Large intestine (tissue), 12 donors: ENCODE measurements at places on chromosomes 7 and 10.
A peak's percentile ranks its signal among the peaks of the same experiment; 100 is the strongest.

DNA sequence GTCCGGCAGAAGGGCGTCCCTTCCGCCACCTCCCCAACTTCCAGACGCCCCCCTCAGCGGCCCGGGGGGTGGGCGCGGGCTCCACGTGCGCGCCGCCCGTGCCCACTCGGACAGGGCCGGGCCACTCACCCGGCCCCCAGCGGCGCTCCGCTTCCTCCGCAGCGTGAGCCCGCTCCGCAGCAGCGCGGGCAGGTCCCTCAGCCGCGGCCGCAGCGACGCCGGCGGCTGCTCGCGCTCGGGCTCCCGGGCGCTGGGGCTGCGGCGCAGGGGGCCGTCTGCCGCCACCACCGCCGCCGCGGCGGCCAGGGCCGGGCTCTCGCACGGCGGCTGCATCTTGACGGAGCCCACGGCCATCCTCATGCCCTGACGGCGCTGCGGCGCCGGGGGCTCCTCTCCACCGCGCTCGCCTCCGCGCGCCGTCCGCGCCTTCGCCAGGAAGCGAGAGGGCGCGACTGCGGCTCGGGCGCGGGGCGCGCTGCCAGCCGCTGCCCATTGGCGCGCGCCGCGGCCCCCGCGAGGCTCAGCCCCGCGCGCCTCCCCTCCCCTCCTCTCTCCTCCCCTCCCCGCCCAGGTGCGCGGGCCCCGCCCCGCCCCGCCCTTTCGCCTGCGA lies at the start of gene RAPGEF5:
RAPGEF5 (minus strand) TSS at position 454 of the 610 bp plus-strand sequence; CDS start at position 360, 94 bp downstream.
- peak; percentile 45 for DNase-seq

- DNase-seq, result no peak
Measured at GRCh38 chr10:52621635-52622079, 150.9 kb downstream of the MBL2 start.

GRCh38 chr10:107340326-107340725 lies 175.8 kb upstream of the SORCS1 start:
- no peak for DNase-seq

GRCh38 chr10:87093632-87094372 lies 841 bp downstream of the GLUD1 start:
- peak; percentile 72 for DNase-seq

DNA sequence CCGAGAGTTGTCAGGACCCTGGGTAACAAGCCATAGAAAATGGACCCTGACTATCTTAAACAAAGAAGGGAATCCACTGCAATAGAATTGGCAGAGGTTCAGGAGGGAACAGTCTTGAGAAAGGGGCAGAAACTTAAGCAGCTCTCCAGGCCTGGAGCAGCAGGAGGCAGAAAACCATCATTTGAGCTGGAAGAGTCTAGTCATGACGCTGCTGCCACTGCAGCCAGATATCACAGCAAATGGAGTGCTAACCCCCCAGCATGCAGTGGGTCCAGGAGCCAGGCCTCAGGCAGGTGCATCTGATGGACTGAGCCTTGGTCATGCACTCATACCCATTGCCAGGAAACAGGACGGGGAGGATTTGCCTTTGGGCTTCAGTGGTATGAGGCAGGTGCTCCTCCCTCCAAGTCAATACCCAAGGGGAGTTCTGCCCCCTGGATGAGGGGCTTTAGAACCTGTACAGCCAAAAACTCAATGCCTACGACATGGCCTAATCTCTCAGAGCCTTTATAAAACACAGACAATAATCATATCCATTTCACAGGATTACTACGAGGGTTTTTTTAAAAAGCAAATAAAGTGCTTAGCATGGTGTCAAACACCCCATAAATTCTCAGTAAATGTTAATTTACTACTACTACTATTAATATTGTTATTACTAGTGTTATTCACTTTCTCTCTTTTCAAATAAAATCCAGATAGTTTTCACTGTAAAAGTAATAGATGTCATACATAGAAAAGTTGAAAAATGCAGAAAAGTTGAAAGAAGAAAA lies 30.7 kb downstream of the DUSP5 start:
- no peak for DNase-seq

GRCh38 chr7:33432821-33433220 lies 303.5 kb downstream of the BBS9 start:
- DNase-seq, result no peak

GRCh38 chr7:91892099-91892705 lies 11.7 kb upstream of the MTERF1 start:
- DNase-seq, result no peak

GRCh38 chr7:16233517-16233916 lies 187.8 kb downstream of the CRPPA start:
- DNase-seq, result no peak

- DNase-seq, result no peak
Measured at GRCh38 chr10:100303724-100304319, 17.3 kb upstream of the BLOC1S2 start.

DNA sequence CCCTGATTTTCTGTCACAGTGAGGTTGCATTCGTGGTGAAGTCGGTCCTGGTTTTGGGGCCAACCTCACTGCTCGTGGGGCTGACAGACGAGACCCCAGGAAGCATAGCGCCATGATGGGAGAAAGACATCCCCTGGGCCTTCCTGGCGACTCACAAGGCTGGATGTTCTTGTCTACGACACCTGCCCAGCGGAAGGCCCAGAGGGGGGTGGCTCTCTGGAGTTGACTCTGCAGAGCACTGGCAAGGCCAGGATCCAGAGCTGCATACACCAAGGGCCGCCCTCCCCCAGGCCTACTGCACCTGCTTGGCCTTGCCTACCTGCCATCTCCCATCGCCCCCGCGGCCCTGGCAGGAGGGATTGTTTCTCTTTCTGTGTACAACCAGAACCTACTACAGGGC lies 608.9 kb downstream of the PTPRN2 start:
- no peak for DNase-seq

GRCh38 chr10:126846469-126846868 lies 58.8 kb upstream of the DOCK1 start:
- no peak for DNase-seq

DNA sequence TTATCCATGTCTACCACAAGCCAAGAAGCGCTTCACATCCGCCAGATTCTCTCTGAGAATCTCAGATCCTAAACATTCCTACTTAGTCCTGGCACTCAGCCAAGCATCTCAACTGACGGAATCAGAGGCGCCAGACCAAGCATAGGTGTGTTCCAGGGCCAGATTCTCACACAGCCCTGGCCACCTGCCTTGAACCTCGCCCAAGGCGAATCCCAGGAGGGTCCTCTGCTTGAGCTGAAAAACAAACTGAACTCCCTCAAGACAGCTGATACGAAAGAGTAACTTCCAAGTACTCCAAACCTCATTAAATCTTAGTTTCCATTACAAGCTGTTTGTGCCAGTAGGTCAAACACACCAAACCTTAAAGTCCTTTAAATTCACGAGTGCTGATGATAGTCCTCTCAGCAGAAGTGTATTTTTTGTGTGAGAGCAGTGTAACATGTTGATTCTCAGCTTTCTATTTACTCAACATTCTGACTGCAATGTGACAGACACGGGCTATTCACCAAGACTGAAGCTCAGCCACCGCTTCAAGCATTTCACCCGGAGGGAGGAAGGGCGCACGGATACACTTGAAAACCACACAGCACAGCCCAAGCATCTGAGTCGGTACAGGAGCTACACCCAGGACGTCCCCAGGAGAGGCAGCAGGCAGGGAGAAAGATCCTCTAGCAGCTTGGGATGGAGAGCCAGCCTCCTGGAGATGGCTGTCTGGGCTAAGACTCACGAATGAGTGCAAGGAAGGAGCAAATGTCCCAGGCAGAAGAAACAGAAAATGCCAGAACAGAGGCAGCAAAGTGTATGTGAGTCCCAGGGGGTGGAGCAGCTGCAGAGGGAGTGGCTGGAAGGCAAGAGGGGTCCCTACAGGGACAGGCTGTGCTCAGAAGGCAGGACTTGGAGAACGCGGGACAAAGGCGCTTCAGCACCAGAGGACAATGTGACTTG lies 6.0 kb downstream of the PARD3 start:
- no peak for DNase-seq

DNA sequence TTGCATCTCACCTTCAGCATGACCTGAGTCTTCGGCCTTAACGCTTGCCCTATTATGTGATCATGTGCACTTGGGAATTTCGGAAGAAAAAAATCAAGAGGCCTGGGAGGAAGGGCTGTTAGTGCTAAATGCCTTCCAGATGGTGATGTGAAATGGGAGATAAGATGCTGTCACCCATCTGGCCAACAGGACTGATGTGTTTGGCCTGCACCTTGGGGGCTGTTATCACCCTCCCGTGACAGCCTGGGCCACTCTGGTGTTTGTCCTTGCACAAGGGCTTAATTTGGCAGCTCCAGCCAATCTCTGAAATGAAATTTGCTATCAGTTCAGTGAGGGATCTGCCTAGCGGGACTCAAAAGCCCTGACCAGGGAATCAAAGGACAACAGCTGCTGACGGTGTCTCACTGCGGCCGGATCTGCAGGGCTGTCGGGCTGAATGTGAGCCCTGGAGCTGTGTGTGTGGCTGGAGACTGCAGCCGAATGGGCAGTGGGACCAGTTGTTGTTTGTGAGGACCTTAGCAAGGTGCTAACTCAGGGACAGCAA lies 131.4 kb upstream of the BTBD16 start:
- no peak for DNase-seq

DNA sequence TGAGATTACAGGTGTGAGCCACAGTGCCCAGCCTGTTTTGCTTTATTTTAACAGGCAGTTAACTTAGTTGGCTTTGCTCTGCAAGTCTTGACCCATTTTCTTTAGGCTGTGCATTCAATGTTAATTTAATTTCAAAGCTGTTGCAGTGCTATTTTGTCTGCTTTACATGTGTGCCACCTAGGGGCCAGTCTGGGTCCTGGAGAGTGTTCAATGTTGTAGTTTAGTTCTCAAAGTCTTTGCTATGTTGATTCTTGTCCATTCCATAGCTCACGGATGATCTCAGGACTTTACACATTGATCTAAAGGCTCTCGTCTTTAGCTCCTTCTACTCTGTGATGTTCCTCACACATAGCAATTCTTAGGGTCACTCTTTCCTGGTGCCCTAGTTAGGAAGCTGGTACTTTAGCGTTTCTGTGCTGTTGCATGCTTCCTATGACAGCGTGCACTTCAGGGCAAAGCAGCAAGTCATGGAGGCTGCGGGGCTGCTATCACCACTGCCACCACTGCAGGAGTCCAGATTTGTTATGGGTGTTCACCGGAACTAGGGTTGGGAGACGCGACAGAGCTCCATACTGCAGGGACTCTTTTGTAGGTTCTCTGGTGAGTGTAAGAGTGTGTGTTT lies 16.4 kb upstream of the ABCA13 start:
- peak; percentile 36 for DNase-seq

GRCh38 chr7:123860848-123861247 lies 15.9 kb downstream of the HYAL4 start:
- no peak for DNase-seq

DNA sequence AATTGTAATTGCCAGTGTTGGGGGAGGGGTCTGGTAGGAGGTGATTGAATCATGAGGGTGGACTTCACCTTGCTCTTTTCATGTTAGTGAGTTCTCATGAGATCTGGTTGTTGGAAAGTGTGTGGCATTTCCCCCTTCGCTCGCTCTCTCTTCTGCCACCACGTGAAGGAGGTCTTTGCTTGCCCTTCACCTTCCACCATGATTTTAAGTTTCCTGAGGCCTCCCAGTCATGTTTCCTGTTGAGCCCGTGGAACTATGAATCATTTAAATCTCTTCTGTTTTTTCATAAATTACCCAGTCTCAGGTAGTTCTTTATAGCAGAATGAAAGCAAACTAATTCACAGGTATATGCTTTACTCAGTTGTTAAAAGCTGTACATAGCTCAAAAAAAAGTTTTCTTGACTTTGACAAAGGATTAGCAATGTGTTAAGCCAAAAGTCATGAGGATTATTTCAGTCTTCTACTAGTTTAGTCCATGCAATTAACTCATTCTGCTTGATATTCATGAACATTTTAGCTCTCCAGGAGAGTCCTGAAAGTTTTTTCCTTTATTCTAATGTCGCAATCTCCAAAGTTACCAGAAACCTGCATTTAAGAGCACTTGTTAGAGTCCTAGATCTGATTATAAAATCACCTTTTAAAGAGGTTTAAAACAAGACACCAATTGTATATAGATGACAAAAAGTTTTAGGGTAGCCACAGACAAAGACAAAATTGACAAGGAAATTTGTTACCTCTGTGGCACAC lies 27.7 kb upstream of the ARHGAP12 start:
- DNase-seq, result no peak

DNA sequence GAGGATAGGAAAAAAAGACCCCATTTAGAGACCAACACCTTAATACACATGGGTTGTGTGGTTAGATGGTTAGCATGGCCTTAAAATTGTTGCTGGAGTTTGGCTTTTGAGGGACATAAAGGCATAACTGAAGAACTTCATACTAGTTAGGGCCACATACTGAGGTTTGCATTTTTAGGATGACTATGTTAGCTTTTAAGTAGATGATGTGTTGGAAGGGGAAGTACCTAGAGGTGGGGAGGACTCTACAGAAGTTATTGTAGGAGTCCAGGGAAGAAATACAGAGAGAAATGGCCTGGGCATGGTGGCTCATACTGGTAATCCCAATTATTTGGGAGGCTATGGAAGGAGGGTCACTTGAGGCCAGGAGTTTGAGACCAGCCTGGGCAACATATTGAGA lies 40.5 kb downstream of the ENTPD1 start:
- DNase-seq, result no peak

GRCh38 chr10:89210794-89211425 lies 3.8 kb upstream of the CH25H start:
- DNase-seq, result no peak

DNA sequence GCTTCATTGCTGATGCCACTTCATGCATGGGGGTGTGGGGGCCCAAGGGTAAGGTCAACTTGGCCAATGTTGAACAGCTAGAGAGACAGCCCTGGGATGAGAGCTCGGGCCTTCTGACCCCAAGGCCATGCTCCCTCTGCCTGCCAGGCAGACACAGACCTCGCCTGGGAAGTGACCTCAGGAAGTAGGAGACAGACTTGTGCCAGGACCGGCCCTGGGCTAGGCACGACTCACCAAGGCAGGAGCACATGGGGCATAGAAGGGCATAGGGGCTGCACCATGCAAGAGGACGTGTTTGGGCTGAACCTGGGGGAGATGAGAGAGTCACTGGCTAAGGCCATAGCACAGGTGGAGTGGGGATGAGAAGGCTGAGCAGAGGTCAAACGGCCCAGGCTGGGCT lies 27.1 kb downstream of the ZCCHC24 start:
- DNase-seq, result no peak

DNA sequence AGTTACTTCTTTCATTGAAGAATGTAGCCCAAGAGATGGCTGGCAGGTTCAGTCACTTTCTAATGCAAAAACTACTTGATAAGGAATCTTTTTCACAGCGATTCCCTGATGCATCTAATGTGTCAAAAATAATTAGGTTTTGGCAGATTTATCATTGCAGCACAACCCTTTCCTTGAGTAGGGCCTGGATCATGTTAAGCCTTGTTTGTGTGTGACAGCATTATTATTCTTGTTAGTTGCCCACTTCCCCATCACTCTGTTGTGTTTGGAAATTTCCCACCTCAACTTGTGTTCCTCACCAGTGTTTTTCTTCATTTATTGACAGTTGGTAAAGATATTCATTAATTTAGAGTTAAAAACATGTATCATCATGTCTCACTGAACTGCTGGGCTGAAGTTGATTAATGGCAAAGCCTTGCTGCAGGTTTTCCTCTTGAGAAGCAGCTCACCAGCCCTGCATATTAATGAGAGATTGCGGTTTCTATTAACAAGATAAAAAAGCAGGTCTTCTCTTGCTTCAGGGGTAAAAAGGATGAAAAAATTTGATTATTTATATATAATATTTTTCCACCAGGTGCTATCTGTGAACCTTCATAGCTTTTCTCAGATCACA lies 233.3 kb upstream of the MDFIC start:
- no peak for DNase-seq
